Body of pancreas (tissue), 4 donors: ENCODE measurements at places on chromosomes 16 and 17. TPM values are rescaled to one million over a fixed set of nuclear protein-coding genes. Genes with fewer than 3 reads are reported as not detected.

- DNase-seq: no peak
Observed at GRCh38 chr17:56807723-56808122, 26.0 kb downstream of the C17orf67 start.

- DNase-seq: no peak
Observed at GRCh38 chr17:43479948-43480347, 3.8 kb upstream of the DHX8 start.

- no peak for DNase-seq
Observed at GRCh38 chr16:19346335-19346922, 60.9 kb downstream of the CLEC19A start.

GRCh38 chr17:66941249-66941648, 23.3 kb upstream of the CACNG4 start:
- DNase-seq: no peak

- no peak for DNase-seq
Observed at GRCh38 chr16:26491101-26491670, 575.5 kb upstream of the C16orf82 start.

DNA sequence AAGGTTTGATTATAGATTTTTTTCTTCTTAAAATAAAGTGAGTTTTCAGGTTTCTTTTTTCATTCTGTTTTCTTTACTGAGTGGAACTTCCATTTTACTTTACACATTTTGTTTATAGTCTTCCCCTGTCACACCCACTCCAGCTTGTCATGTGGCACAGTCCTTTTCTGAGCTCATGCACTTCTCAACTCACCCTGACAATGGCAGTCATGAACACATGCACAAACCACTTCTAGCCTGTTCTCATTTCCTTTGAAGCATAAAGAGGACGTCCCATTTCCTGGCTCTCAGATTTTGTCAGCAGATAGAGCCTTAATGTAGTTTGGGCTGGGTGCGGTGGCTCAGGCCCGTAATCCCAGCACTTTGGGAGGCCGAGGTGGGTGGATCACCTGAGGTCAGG, 168.0 kb downstream of the AHSP start:
- DNase-seq: no peak

DNA sequence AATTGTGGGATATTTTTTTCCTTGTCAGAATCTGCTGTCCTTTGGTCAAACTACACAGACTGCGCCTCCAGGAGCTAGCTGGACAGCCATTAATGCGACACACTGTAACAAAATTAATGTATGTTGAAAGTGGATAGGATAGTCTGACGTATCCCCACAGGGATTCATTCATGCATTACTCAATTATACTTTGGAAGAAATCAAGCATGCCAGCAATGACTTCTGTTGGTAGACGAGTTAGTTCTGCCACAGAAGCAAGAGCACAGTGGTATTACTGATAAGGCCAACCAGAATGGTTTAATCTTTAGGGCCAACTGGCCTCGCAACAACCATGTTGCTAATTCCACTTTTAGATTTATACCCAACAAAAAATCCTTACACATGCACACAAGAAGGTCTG, 106.4 kb upstream of the TOB1 start:
- no peak for DNase-seq

DNA sequence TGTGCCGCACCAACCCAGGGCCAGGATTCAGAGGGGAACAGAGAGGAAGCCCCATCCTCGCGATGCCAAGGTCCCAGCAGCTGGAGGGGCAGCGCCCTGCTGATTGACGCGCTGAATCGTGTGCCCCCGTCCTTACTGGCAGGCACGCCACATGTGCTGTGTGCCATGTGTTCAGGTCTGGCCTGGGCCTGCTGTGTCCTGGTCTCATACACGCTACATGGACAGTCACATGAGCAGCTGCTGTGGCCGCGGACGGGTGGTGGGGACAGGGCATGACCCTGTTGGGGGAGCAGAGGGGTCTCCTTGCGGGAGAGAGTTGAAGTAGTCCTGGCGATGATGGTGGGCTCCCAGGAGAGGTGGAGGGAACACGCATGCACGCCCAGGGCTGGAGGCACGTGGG, 18.0 kb downstream of the CBFA2T3 start:
- no peak for DNase-seq

DNA sequence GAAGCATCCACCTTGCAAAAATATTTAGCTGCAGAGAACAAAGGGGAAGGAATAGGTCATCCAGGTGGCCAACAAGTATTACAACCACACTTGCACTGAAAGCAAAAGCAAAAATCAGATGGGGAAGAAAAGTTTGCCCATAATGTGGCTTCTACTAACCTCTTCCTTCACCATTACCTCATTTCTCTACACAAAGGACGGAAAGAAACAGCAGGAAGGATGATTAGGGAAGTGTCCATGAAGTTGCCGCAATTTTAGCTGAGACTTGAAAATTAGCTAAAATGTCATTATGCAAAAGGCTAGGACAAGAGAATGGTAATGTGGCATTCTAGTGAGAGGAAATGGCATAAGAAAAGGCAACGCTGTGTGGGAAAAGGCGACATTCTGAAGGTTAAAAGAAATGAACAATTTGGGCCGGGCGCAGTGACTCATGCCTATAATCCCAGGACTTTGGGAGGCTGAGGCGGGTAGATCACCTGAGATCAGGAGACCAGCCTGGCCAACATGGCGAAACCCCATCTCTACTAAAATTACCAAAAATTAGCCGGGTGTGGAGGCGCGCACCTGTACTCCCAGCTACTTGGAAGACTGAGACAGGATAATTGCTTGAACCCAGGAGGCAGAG, 13.7 kb downstream of the KANSL1 start:
- no peak for DNase-seq

DNA sequence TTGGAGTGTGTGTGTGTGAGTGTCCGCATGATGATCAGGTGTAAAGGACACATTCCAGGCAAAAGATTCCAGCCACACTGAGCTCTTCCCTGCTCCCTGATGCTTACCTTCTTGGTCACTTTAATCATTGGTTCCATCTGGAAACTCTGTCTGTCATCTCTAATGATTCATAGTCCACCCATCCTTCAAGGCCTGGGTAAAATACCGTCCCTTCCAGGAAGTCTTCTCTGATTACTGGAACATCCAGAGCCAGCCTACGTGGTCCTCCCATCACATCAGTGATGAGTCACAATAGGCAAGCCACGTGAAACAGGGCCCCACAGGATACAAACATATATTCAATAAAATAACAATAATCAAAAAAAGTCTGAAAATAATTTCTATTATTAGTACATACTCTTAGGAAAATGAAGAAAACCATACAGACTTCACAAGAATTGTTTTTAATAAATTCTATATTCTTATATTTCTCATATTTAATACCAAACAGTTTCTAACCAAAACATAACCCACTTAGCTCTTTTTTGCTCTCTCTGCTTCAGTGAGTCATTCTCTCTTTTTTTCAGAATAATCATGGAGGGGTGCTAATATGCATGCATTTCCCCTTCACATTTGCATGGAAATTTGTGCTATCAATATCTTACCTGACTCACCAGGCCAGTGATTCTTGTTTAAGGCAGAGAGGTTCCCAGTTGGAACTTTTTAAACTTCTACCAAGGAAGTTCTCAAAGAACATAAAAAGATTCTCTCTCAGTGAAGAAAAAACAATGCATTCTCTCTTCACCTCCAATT, 263.2 kb downstream of the TOX3 start:
- no peak for DNase-seq

DNA sequence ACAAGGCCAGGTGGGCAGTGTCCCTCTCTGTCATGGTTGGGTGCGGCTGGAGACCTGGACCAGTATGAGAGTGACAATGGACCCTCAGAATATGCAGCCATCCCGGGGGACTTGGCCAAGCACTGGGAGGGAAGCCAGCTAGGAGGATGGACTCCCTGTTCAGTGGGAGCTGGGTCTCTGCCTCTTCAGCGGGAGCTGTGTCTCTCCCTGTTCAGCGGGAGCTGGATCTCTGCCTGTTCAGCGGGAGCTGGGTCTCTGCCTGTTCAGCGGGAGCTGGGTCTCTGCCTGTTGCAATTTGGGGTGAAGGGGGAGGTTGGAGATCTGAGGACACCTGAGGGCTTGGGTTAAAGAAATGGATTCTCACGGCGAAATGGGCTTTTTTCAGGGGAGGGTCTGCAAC, 3.8 kb upstream of the PRSS33 start:
- no peak for DNase-seq

- peak; percentile 53 for DNase-seq
Observed at GRCh38 chr16:2142942-2143877, 5.2 kb upstream of the RAB26 start.

- DNase-seq: no peak
Observed at GRCh38 chr17:55089256-55089655, 120.7 kb downstream of the STXBP4 start.

DNA sequence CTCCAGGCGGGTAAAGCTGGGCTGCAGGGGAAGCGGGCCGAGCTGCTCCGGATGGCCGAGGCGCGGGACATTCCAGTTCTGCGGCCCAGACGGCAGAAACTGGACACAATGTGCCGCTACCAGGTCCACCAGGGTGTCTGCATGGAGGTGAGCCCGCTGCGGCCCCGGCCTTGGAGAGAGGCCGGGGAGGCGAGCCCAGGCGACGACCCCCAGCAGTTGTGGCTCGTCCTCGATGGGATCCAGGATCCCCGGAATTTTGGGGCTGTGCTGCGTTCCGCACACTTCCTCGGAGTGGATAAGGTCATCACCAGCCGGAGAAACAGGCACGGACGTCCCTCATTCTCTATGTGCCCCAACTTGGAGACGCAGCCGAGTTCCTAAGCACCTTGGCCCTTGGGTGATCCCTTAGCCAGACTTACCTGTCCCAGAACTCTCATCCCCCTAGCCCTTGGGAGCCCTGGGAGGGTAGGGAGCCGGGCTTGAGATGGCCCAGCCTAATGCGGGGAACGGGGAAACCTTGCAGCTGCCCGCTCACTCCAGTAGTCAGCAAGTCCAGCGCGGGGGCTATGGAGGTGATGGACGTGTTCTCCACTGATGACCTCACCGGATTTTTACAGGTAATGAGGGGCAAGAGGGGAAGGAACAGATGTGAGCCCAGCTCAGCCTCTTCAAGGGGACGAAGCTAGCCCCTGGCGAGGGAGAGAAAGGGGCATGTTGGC, 806 bp downstream of the MRM1 start:
- peak; percentile 36 for DNase-seq

Gene PIK3R6
- 0.66 TPM for total RNA-seq

Gene SERPINF2
- total RNA-seq: 5.9 TPM

Gene ADCY7
- 4.9 TPM for total RNA-seq

Gene OR2C1
- not detected for total RNA-seq

Gene MAP2K4
- total RNA-seq: 15.2 TPM
